ENCODE measurements at places on chromosomes 2 and 18.

GRCh38 chr18:47397671-47398319 lies 146.3 kb upstream of the SKOR2 start:
- no peak for DNase-seq

GRCh38 chr2:168584911-168585310 lies 128.8 kb downstream of the CERS6 start:
- no peak for DNase-seq

GRCh38 chr2:152034257-152034801 lies 64.5 kb downstream of the CACNB4 start:
- no peak for DNase-seq

- DNase-seq: no peak
Observed at GRCh38 chr2:42908518-42909200, 116.3 kb upstream of the HAAO start.

- no peak for DNase-seq
Observed at GRCh38 chr2:155485141-155485842, 786.8 kb downstream of the KCNJ3 start.

GRCh38 chr18:42459873-42460272 lies 504.8 kb downstream of the PIK3C3 start:
- DNase-seq: no peak

- DNase-seq: no peak
Observed at GRCh38 chr2:103327966-103328365, 566.1 kb downstream of the TMEM182 start.

GRCh38 chr2:1226766-1227165 lies 186.5 kb upstream of the TPO start:
- DNase-seq: no peak

DNA sequence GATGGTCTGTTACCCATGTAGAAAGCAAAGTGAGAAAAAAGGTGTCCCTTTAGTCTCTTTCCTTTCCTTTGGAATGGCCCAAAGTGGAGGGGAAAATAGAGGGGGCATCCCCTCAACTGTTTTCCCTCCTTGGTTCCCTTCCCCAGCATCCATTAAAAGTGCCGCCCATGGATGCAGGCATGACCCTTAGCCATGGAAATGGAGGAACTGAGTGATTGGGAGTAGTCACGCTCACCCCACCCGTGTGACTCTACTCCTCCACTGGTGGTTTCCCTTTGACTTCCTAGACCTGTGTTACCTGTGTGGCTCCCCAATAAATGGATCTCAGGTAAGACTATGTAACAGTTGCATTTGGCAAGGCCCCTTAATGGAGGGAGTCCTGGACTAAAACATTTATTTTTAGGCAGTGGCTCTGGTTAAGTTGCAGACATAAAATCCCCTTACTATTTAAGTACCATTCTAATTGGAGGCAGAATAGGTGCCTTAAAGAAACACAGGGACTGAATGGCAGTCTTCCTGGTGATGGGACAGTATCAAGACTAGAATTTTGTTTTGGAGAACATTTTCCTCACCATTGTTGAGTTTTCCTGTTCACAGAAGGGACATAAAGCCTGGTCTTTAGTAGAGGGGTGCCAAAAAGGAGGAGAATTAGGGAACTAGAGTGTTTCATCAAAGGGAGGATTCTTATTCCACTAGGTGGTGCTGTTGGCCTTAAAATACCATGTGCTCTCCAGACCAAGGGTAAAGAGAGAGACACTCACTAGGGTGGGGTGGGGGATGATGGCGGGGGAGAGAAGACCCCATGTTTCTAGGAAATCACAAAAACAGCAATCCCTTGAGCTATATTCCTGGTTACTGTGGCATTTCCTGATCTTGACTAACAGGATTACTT lies 25.7 kb upstream of the PLA2R1 start:
- DNase-seq: no peak

- no peak for DNase-seq
Observed at GRCh38 chr2:43133708-43134570, 92.5 kb downstream of the ZFP36L2 start.

DNA sequence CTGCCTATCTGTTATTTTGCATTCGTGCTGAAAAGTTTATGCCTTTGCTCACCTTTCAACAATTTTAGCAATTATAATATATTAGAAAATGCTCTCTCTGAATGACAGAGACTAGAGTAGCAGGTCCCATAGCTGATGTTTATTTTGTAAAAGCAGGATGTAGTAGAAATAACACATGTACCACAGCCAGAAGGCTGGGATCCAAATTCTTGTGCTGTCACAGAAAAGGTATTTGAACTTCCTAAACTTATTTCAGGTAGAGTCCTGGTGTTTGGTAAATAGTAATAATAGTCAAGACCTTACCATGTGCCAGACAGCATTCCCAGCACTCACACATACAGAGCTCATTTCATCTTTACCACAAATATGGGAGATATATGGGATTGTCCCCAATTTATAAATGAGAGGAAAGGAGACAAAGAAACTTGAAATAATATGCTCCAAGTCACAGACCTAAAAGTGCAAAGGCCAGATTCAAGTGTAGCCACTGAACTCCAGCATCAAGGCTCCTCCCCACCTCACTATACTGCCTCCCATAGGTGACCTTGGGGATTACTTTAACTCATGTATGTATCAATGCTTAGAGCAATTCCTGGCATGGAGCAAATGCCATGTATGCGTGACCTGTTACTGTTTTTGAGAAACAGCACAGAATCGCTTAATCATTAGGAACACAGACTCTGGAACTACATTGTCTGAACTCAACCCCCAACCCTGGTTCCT lies 284.7 kb upstream of the RAB12 start:
- DNase-seq: no peak

DNA sequence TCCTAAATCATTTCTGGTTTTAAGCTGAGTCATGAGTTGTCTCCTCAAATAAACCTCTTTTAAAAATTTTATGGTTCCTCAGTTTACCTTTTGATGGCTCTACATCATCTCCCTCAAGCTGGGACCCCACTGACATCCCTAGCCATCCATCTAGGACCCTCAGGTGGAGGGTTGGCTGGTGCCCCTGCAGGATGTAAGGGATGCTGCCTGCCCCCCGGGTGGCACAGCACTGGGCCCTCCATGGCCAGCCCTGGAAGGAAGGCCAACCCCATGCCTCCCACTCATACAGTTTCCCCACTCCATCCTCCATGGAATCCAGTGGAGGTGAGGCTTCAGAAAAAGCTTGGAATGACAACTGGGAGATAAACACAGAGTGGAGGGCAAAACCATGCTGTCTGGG lies 17.2 kb upstream of the GPC1 start:
- DNase-seq: no peak

DNA sequence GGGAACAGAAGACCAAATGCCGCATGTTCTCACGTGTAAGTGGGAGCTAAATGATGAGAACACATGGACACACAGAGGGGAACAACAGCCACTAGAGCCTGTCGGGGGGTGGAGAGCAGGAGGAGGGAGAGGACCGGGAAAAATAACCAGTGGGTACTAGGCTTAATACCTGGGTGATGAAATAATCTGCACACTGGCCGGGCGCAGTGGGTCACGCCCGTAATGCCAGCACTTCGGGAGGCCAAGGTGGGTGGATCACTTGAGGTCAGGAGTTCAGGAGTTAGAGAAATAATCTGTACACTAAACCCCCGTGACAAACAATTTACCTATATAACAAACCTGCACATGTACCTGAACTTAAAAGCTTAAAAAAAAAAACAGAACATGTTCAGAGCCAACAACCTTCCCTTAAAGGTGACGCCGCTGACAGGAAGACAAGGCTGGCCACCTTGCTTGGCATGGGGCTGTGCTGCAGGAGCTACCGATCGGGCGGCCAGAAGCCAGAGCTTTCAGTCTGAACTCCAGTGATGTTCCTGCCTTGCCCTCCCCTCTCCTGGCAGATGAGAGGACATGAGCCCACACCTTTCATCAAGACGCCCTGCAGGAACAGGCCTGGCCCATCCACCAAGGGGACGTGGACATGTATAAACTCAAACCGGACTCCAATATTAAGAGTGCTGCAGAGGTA lies 11.2 kb downstream of the SLC66A2 start:
- DNase-seq: peak; percentile 53

GRCh38 chr18:33630476-33630875 lies 52.5 kb downstream of the ASXL3 start:
- no peak for DNase-seq

DNA sequence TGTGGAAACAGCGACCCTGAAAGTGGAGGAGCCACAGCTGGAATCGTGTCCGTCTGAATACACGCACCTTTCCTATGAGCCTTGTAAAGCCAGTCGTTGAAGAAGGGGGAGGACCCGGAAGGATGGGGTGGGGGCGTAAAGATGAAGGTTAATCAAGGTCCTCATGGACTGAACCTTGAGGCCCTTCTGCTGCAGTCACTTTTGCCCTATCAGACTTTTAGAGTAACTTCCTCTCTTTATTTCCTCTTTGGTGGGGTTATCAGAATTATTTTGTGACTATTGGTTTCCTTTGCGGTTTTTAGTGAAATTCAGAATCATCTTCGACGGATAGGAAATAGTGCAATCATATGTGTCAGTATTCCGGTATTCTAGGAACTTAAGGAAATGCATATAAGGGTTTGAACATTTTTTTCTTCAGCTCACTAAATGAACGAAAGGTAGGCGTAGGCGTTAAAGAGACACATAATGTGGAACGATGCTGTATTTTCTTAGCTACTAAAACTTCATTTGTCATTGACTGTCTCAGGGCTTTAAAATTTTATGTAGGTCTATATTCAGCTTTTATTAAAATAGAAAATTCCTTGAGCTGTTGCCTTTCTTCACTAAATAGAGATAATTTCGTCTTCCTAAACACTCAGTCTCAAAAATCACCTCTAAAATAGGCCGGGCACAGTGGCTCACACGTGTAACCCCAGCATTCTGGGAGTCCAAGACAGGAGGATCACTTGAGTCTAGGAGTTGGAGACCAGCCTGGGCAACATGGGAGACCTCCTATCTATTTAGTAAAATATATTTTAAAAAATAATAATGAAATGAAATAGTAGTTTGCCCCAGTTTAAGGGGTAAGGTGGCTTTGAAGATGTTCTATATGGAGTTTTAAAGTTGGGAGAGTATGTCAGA lies 1.4 kb upstream of the YES1 start:
- no peak for DNase-seq

DNA sequence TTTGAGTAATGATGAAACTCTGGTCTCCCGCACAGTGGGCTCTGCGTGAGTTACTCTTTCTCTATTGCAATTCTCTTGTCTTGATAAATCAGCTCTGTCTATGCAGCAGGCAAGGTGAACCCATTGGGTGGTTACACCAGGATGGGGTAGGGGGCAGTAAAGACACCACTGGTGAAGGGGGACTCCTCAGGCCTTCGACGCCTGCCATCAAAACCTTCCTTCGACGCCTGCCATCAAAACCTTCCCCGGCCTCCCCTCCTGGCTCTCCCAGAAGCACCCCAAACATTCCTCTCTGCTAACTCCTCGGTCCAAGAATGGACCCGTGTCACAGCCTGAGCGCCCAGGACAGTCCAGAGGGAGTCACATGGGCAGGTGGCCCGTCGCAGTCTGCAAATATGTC lies 4.8 kb upstream of the STARD7 start:
- DNase-seq: no peak

DNA sequence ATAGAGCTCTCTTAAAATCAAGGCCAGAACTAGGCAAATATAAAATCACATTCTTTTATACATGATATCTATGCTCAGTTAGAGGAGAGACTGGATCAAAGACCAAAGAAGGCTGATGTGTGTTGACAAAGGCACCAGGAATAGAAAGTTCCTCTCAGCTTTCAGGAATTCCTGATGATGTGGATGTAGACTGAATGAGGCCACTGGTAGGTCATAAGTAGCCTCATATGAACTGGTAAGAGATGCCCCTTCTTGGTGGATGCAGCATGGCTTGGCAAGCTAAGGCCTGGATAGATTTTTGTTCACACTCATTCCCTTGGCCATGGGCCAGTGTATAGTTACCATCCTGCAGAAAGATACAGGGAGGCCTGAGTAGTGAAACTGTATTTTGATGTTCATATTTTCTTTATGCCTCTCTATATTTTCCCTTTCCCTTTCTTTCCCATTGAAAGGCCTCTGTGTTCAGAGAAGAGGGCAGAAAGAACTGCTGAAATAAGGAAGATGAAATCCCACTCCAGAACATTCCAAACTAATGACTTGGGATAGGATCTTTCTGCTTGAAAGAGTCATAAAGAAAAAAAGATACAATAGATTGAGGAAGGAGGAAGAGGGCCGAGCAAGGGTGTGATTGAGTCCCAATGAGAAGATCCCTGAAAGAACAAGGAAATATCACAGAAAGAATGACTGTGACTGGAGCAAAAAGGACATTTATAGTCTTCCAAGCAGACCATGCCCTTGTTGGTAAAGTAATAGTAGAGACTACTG lies 2182.7 kb upstream of the PIK3C3 start:
- no peak for DNase-seq

DNA sequence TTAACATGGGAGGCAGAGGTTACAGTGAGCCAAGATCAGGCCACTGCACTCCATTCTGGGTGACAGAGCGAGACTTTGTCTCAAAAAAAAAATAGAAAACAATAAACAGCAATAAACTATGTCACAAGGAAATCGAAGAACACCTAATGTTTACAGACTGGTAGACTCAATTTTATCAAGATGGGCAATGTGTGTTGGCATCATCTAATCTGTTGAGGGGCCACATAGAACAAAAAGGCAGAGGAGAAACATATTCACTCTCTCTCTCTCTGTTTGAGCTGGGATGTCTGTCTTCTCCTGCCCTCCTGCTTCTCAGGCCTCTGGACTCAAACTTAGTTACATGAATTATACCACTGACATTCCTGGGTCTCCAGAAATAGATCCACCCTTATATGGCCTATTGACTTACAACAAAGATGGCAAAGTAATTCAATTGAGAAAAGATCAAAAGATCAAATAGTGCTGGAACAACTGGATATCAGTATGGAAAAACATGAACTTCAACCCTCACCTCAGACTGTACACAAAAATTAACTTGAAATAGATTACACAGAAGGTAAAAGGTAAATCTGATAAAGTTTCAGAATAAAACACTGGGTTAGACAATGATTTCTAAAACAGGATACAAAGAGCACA lies 703.8 kb upstream of the CRIM1 start:
- no peak for DNase-seq

- no peak for DNase-seq
Observed at GRCh38 chr2:85154048-85154753, 21.0 kb downstream of the TCF7L1 start.

- DNase-seq: no peak
Observed at GRCh38 chr2:143684551-143685320, 555.5 kb downstream of the ARHGAP15 start.

GRCh38 chr18:46072959-46073358 lies 899 bp upstream of the PSTPIP2 start:
- DNase-seq: no peak

DNA sequence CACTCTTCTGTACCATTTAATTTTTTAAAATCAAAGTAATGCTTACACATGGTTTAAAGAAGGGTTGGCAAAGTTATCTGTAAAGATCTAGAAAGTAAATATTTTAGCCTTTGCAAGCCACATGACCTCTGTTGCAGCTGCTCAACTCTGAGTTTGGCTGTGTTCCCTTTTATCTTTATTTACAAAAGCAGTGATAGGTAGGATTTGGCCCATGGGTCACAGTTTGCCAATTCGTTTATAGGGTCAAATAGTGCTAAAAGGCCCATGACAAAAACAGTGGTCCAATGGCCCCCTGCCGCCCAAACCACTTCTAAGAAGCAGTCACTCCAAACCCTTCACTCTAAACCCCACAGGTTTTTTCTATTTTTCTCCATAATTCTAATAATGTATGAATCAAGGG lies 124.8 kb downstream of the PARD3B start:
- DNase-seq: no peak

- DNase-seq: no peak
Observed at GRCh38 chr2:100692906-100693305, 127.0 kb upstream of the NPAS2 start.

- no peak for DNase-seq
Observed at GRCh38 chr2:64915510-64915900, 73.7 kb upstream of the SLC1A4 start.

All from suprapubic skin (tissue), 4 donors.